Fibroblast of the aortic adventitia (primary cell): ENCODE measurements at places on chromosomes 7 and 10. TPM values are rescaled to one million over a fixed set of nuclear protein-coding genes. Genes with fewer than 3 reads are reported as not detected.

GRCh38 chr10:119420950-119421875 lies 121.3 kb downstream of the RGS10 start:
- no peak for DNase-seq

GRCh38 chr10:86693721-86694369 lies 25.5 kb downstream of the LDB3 start:
- peak; percentile 70 for DNase-seq

- DNase-seq: no peak
Observed at GRCh38 chr7:140519007-140519399, 39.7 kb upstream of the MKRN1 start.

Gene EBF3
- total RNA-seq: 5.2 and 14.7 TPM in 2 replicates

- DNase-seq: no peak
Observed at GRCh38 chr7:140539461-140539860, 60.2 kb upstream of the MKRN1 start.

DNA sequence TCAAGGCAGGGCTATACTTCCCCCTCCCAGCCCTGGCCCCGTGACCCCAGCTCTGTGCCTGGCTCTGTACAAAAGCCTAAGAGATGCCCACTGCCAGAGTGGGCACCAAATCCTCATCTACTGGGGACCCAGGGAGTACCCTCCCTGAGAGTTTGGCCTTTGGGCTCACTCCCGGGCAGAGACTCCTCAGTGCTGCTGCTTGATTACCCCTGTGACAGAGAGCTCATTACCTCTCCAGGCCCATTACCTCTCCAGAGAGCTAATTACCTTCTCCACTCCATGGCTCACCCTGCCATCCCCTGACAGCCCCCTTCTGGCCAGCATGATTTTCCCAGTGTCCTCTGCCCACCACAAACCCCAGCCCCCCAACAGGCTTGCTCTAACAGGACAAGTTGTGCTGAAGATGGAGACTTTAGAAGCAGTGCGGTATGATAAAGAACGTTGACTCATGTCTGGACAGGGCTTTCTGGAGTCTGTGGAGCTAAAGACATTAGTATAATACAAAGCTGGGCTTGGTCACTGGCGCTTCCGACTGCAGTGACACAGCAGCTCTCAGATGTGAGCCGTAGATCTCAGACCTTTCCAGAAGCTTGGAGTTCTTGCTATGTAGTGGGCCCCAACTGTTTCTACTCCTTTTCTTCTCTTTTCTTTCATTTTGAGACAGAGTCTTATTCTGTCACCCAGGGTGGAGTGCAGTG lies 111.3 kb upstream of the KCTD7 start:
- DNase-seq: peak; percentile 30

Gene ACSL5
- 2.6 and 15.1 TPM in 2 replicates for total RNA-seq

DNA sequence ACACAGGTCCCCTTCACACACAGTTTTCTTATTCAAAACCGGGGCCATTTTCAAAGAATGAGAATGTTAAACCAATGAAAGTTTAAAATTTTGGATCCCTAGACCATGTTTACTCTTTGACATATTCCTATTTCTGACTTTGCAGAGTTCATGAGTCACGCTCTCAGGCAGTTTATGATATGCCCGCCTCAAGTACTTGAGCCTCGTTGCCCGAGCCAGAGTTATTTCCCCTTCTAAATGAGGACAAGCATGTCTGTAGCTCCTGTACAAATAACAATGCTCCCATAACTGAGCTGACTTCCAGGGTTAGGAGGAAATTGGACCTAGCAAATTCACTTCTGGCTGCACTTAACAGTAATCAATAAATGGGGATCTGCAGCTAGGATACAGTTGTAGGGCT lies 87.9 kb upstream of the PDE1C start:
- DNase-seq: no peak

Gene NPC1L1
- total RNA-seq: under 0.01 TPM in 1 of 2 replicates, not detected in the other

Gene SLC18A2
- total RNA-seq: under 0.01 TPM in 1 of 2 replicates, not detected in the other

DNA sequence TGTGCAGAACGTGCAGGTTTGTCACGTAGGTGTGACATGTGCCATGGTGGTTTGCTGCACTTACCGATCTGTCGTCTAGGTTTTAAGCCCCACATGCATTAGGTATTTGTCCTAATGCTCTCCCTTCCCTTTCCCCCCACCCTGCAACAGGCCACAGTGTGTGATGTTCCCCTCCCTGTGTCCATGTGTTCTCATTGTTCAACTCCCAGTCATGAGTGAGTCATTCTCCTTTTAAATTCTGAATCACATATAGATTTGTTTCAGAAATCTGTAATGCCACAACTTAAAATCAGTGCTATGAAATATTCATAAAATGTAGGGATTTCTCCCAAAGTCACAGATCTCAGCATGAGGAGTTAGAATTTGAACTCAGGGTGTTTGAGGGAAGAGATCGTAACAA lies 552.5 kb upstream of the MBL2 start:
- peak; percentile 7 for DNase-seq

Gene PODXL
- 2.3 and 7.3 TPM in 2 replicates for total RNA-seq

Gene MBL2
- total RNA-seq: not detected in 2 replicates
